ENCODE measurements at places on chromosomes 3 and 15.

DNA sequence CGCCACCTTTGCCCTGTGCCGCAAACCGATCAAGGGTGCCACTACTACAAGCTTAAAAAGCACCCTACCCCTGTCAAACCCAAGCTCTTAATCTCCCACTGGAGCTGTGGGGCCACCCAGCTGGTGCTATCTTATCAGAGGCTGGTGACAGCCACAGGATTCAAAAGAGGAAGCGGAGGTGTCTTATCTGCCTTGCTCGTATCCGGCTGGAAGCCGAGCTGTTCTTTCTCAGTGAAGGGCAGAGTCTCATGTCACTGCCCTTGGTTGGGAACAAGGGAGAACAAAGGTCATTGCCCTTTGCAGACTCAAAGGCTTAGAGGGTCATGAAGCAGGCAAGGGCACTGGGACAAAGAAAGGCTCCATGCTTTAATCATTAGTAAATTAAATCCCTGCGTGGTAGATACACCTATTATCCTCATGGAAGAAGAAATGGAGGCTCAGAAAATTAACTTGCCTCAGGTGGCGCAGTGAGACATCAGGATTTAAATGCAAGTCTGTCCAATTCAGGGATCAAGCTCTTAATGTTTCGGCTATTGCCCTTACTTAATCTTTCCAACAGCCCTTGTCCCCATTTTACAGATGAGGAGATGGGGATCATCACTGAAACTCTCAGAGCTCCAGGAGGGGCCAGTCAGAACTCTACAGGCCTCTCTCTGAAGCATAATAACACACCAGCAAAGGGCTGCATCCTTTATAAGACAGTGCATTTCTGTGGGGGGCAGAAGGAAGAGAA is 360.0 kb upstream of the PROK2 start:
- DNase-seq: no peak

GRCh38 chr15:99668533-99669182 is 64.6 kb downstream of the LYSMD4 start:
- no peak for DNase-seq

GRCh38 chr3:159789742-159790635 is 198.6 kb upstream of the IL12A start:
- no peak for DNase-seq

DNA sequence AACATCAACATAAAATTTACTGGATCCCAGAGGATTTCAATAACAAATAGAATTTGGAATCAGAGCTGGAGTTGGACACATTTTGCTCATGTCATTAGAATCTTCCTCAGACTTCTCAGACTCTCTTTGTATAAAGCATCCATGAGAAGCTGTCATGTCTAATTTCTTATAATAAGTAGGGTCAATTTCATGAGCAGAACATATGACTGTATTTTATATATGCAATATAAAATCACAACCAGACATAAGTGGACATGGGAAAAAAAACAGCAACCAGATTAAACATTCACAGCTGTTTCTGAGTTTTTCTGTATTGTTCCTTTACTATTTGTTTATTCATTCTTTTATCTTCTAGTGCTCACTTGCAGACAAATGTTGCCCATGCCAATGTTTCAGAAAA is 325.5 kb downstream of the RBMS3 start:
- no peak for DNase-seq

DNA sequence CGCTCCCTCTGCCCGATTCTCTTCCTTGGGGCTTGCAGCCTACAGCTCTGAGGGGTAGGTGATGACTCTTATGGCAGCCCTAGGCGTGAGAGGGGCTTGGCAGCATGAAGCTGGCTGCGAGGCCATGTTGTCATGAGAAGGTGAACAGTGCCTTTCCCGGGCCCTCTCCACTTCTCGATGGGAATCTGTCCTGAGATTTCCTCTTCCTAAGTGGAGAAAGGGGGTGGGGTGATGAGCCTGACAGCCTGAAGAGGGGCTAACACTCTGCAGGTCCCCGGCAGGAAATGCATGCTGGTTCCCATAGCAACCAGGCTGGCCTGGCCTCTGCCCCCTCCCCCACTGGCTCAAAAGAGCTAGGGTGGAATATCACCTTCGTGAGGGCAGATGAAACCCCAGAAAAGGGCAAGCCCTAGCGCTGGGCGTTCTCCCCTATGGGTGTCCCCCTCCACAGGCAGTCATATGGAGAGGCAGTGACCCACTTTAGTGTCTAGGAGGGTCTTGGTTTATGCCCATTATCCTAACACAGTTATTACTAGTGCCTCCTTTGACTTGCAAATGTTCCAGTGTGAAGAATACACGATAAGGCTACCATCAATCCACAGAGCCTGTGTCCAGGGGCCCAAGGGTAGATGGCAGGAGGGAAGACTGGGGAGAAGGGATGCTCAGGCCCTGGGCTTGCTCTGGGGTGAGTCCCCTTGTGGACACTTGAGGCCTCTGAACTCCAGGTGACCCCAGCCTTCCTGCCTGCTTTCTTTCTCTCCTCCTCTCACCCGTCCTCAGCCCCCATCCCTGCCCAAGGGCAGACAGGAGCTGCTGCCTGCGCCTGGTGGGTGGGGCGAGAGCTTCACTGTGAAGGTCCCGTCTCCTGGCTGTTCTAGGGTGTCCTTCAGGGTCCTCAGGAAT is 13.2 kb downstream of the EPHB3 start:
- DNase-seq: no peak

DNA sequence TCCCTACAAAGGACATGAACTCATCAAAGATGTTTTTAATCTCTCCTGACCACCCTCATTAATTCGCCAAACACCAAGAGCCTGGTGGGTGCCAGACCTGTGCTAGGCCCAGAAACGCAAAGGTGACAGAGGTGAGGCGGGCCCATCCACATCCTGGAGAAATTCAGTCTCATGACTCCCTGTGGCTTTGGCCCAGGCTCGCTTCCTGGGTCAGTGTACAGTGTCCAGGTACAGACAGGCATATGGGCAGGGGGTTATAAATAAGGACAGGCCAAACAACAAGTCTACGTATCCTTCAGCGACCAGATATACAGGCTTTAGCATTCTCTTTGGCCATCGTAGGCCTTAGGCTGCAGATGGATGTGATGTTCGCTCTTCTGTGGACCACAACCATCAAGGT is 945 bp upstream of the PLA2G4F start:
- DNase-seq: no peak

DNA sequence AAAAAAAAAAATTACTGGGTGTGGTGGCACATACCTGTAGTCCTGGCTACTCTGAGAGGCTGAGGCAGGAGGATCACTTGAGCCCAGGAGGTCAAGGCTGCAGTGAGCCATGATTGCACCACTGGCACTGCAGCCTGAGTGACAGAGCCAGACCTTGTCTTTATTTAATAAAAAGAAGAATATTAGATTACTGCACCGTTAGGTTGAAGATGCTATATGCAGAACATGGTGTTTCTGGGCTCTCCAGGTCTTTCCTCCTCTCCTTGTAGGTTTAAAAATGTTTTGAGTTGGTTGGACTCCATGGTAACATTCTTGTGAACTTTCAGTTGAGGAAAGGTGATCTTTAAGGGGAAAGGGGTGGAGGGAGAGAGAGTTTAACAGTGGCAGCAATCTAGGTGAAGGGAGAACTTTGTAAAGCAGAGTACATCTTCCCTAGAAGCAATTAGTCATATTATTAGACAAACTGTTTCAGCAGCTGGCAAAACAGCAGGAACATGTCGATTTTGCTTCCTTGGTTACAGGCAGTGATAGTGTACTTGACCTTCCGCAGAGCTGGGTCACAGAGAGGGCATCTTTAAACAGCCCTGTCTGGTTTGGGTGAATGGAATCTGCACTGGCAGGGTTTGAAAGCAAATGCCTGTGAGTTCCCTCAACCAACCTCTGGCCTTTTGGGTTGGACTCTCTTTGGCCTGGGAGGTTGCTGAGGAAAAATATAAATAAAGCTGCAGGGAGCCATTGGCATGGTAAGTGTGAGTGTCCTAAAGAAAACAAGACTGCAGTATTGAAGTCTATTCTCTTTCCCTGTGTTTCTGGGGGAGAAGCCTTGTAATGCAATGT is 42.8 kb downstream of the NR2C2 start:
- DNase-seq: no peak

- no peak for DNase-seq
Observed at GRCh38 chr15:101568821-101569555, 79.5 kb upstream of the PCSK6 start.

GRCh38 chr15:36831125-36831903 is 251.9 kb downstream of the CDIN1 start:
- peak; percentile 52 for DNase-seq

GRCh38 chr3:65856907-65857306 is 181.8 kb downstream of the MAGI1 start:
- no peak for DNase-seq

- no peak for DNase-seq
Observed at GRCh38 chr3:14605744-14606143, 45.8 kb upstream of the CCDC174 start.

DNA sequence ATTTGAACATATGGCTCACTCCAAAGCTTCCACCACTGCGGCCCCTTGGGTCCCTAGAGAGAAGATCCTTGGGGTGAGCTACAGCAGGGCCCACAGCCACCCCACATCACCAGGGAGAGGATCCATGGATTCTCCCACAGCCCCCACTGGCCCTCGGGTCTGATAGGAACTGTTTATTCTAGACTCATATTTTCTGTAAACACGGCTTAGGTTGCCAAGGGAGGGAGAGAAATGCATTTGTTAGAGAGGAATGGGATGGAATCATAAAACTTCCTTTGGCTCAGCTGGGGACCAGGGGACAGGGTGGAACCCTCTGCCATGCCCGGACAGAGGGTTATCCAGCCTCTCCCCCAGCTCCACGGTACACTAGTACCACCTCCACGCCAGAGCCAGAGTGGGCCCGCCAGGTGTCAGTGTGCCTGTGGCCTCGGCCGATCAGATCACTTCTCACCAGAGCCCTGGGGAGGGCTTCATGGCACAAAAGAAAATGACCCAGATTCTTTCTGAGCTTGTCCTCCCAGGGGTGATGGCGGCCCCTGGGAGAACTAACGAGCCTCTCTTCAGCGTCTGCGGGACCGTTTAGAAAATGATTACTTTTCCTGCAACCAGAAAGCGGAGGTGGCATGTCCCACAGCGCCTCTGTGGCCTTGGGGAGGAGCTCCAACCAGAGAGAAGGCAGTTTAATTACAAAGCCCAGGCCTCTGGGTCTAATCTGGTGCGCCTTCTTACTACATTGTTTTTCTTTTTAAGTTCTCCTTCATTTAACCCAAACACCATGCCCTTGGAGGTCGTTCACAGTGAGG is 33.7 kb downstream of the ADCY5 start:
- DNase-seq: no peak

- no peak for DNase-seq
Observed at GRCh38 chr3:9730657-9731205, 804 bp upstream of the BRPF1 start.

DNA sequence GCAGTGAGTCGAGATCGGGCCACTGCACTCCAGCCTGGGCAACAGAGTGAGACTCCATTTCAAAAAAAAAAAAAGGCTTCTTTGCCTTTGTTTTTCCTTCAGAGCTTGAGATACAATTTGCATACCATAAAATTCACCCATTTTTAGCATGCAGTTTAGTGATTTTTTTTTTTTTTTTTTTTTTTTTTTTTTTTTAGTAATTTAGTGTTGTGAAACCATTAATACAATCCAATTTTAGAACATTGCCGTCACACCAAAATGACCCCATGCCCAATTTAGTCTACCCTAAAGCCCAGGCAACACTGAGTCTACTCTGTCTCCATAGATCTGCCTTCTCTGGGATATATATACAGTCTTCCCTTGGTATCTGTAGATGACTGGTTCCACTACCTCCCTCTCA is 61.1 kb downstream of the USP50 start:
- no peak for DNase-seq

DNA sequence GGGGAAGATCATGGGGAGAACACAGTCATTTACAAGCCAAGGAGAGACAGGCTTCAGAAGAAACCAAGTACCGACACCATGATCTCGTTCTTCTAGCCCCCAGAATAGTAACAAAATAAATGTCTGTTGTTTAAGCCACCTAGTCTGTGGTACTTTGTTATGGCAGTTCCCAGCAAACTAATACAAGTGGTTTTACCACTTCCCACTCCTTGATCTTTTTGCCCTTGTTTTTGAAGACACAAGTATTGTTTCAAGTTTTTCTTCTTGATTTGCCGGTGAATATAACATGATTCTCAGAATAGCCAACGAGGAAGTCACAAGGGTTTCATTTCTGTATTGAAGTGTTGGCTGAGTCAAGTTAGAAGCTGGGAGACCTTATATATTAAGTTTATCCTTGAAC is 220.3 kb downstream of the SOX2 start:
- no peak for DNase-seq

DNA sequence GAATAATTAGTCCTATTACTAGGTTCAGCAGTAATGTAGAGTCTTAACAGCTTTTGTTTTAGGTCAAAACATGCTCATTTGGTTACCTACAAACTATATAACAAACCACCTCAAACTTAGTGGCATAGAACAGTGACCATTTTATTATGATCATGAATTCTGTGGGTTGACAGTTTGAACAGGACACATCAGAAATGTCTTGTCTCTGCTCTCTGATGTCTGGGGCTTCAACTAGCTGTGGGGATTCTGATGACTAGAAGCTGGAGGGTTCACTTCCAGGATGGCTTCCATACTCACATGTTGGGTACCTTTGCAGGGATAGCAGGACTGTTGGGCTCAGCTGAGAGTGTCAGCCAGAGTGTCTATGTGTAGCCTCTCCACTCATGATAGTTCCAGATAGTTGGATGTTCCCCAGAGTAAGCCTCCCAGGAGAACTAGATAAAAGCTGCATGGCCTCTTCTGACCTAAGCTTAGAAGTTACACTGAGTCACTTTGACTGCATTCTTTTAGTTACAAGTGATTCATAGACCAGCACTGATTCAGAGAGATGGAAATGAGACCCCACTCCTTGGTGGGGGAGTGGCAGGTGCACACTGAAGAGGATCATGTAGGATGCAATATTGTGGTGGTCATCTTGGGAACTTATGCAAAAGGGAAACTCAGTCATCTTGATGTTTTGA is 32.6 kb downstream of the PLCL2 start:
- DNase-seq: no peak

DNA sequence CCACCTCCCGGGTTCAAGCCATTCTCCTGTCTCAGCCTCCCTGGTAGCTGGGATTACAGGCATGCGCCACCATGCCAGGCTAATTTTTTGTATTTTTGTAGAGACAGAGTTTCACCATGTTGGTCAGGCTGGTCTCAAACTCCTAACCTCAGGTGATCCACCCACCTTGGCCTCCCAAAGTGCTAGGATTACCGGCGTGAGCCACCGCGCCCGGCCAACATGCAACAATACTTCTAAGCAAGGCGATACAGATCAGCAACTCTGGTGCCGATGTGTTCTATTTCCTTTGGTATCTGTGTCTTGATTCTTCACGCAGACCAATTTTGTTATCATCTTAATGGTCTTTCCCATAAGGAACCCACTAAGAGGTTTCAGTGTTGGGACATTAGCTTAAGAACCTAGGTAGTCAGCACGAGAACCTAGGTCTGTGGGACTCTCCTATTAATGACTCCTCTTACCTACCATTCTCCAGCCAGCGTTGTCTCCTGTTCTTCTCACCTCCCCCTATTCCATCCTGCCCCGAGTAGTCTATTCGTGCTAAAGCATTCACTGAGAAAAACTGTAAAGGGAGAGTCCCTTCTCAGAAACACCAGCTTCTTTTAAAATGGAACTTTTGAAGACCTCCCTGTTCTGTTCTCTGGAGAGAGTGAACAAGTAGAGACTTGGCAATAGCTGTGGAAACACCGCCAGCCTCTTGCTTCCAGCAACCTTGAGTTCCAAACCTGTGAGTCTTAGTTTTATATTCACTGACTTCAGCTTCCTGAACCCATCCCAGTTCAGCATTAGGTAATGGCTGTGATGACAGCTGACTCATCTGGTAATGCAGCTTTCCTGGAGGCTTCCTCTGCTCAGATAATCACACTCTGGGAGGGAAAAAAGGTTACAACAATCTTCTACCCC is 61.2 kb downstream of the TSC22D2 start:
- DNase-seq: peak; percentile 90

- no peak for DNase-seq
Observed at GRCh38 chr3:188282871-188283270, 128.9 kb downstream of the LPP start.
